ENCODE measurements at places on chromosomes 12 and 14.

GRCh38 chr12:19410629-19411185 is 28.6 kb upstream of the AEBP2 start:
- DNase-seq: no peak

DNA sequence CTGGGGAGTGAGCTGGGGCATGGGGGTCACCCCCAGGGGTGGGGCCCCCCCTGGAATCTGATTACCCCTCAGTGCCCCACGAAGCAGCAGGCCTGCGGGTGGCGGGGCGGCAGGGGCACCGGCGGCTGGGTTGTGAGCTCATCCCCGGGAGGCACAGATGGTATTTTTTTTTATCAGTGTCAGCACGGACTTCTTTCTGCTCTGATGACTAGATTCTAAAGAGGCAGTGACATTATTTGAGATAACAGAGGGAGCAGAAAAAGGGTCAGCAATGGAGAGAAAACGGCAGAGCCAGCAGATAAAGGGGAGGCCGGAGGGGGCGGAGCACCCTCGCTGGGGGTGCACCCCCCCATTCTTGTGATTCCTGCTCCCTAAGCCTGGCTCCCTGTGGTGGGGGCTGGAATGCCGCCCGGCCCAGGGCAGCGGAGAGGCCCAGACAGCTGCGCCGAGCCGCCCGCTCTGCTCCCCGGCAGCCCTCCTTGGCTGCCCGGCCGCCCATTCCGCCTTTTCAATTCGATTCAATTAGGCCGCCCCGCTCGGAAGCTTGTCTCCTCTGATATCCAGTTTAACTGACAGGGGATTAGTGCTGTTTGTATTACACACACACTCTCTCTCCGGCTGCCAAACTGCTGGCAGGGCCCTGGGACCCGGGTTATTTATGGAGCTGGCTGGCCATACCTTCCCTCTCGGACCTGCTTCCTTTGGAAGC is 32.9 kb downstream of the MVK start:
- no peak for DNase-seq

- DNase-seq: no peak
These were observed 108.8 kb downstream of the PRKCH start for GRCh38 chr14:61430066-61430757.

DNA sequence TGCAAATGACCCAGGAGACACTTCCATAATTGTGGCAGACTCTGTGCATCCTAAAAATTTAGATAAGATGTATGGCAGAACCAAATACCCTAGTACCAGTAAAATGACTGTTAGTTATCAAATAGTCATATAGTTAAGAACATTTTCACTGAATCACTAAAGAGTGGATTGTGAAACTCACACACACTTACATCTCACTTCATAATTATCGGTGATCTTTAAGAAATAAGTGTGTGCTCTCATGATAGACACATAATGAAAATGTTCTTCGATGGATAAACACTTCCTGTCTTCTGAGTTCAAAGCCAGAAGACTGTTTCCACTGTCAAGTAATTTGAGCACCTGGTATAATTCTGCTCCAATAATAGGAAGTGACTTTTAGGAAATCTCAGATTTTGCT is 19.1 kb upstream of the KLRB1 start:
- no peak for DNase-seq

GRCh38 chr14:102633906-102634595 is 41.6 kb downstream of the RCOR1 start:
- DNase-seq: no peak

GRCh38 chr14:103816991-103817390 is 30.4 kb downstream of the PPP1R13B start:
- DNase-seq: no peak

GRCh38 chr12:47944685-47945340 is 18.6 kb upstream of the TMEM106C start:
- DNase-seq: no peak

DNA sequence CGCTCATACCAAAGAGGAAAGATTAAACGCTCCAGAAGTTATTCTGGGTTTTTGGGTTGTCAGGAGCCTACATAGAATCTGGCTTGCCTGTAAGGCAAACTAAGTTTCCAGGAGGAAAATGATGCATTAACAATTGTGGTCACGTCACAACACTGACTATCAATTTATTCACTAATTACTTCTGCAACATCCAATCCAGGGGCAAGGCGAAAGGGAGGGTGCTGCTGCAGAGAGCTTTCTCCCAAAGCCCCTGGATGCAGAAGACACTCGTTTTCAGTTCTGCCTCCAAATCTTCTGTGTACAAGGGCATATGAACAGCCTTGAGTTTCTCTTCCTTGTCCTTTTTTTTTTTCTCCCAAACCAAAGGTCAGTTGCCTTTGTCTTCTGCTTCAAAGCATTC is 10.5 kb upstream of the SRRM4 start:
- no peak for DNase-seq

- no peak for DNase-seq
These were observed 11.0 kb downstream of the SLCO1A2 start for GRCh38 chr12:21323736-21324135.

- DNase-seq: no peak
These were observed 35.2 kb upstream of the PTGR2 start for GRCh38 chr14:73816393-73816816.

- no peak for DNase-seq
These were observed 139.6 kb downstream of the SLC2A13 start for GRCh38 chr12:39966256-39966655.

GRCh38 chr12:46366771-46367170 is 5.8 kb downstream of the SLC38A2 start:
- DNase-seq: no peak

- DNase-seq: no peak
These were observed 68.9 kb upstream of the BBS10 start for GRCh38 chr12:76417116-76417515.

DNA sequence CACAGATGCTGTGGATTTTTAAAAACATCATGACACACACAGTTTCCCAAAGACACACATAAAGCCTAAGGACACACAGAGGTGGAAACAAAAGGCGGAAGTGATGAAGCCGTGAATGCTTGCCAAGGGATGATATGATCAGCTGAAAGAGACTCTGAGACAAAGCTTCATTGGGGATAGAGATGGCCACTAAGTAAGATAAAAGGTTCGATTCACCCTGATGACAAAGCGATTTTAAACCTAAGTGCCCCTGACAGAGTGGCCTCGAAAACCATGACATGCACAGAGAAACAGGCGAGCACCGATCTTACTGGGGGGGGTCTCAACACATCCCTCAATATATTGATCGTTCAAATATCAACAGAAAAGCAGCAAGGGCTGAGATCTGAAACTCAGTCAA is 20.3 kb upstream of the EIF5 start:
- DNase-seq: no peak

DNA sequence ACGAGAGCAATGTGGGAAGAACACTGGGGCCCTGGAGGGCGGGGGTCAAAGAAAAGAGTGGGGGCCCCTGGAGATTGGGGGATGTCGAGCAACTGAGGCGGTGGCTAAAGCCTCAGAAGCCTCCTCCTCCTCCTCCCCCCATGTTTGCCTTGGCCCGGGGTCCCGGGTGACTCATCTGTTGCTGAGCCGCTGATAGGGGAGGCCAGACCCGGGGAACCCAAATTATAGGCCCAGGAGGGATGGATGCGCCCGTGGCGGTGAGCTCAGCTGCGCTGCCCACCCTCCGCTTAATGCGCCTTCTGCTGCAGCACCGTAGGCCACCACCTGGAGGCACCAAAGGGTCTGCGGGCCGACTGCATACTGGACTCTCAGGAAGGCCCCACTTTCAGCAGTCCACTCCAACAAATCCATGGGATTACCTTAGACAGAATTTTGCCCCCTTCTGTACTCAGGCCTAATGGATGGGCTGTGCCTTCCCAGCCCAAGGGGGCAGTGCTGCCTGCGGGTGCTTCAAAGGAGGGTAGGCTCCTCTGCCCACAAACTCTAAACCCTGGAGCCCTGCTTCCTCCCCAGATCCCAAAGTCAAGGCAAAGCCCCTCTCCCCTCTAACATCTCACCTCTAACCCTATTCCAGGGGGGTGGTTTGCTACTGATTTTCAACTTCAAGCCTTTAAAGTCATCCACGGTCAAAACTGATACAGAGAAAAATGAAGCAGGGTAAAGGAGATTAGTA is 2.6 kb upstream of the WNT10B start:
- no peak for DNase-seq

DNA sequence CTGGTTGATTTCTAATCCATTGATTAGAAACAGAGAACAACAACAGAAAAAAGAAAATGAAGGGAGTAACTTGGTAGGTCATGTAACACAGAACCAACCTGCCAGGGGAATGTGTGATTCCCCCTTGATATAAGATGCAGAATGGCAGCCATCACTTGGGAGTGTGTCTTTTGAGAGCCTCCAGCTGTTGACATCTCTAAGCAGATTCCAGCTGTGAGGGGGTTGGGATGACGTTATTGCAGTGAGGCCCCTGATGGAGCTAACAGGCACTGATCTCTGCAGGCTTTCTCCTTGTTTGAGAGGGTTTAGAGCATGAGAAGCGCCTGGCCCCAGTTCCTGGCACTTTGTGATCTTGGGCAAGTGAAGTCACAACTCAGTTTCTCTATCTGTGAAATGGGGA is 124.9 kb downstream of the PELI2 start:
- no peak for DNase-seq

DNA sequence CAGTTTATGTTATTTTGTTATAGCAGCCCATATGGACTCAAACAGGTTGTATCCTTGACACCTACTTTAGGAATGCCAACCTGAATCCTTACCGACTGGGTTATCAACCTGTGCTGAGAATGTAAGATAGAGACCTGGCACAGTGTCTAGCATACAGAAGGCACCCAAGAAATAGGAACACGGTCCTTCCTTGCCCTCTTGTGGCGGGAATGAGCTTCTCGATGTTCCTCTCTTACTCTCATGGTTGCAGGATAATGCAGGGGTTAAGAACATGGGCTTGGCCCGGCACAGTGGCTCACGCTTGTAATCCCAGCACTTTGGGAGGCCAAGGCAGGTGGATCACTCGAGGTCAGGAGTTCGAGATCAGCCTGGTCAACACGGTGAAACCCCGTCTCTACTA is 6.5 kb downstream of the C12orf43 start:
- no peak for DNase-seq

DNA sequence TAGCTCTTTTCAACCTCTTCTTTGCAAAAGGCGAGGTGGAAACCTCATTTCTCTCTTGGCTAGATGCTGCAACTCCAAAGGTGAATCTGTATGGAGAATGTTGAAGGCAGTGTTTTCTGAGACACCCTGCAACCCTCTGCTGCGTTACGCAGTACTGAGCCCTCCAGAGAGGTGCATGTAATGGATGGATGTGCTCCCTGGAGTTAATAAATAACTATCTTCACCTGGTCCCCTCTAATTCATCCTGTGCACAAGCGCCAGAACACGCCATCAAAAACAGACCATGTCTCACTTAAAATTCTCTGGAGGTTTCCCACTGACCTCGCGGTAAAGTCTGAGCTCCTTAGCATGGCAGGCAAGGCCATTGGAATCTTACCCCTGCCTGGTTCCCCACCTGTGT is 234.4 kb upstream of the PWP1 start:
- no peak for DNase-seq

DNA sequence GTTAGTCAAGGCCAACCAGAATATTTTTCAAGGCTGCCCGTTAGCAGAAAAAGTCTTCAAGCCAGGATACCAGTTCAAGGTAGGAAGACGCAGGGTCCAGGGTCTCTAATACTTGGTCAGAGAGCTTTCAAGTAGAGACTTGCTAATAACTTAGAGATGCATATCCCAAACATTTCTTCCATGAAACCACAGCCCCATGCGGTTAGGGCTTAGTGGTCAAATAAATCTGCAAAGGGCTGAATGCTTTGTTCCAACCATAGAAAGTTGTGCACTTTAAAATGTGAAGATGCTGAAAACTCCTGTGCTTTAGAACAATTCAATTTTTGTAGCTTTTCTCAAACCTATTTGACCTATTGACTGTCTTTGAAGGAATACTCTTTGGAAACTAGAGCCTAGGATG is 208.9 kb downstream of the PIK3C2G start:
- DNase-seq: no peak

DNA sequence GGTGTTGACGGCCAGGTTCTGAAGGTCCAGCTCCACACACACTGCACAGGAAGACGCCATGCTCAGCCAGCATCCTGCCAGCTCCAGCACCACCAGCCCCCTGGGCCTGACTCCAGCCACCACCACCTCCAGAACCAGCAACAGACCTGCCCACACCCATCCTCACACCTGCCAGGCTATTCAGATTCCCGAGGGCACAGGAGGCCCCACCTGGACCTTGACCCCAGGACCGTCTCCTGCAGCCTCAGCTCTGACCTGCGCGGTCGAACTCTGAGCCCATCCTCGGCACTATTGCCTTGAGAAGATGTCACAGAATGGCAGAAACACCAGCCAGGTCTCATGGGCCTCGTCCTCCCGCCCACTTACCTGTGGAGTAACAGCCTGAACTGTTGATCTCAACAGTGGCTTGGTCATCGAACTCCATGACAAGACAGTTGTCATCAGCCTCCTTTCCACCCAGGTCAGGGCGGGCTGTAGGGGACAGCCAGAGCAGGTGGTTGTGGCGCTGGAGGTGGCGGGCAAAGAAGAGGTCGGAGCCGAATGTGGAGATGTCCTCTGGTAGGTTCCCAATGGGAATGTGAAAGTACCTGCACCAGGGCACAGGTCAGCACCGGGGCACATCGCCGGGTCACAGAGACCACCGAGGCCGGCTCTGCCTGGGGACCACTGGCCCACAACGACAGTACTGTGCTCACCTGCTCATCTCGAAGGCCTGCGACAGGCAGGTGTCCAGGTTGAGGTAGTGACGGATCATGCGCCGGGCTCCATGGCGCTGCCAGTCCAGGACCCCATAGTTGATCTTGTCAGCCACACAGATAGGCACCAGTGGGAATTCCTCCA is 23.5 kb downstream of the P2RX2 start:
- no peak for DNase-seq

- peak; percentile 24 for DNase-seq
These were observed 654 bp upstream of the SUPT16H start for GRCh38 chr14:21384494-21384851.

DNA sequence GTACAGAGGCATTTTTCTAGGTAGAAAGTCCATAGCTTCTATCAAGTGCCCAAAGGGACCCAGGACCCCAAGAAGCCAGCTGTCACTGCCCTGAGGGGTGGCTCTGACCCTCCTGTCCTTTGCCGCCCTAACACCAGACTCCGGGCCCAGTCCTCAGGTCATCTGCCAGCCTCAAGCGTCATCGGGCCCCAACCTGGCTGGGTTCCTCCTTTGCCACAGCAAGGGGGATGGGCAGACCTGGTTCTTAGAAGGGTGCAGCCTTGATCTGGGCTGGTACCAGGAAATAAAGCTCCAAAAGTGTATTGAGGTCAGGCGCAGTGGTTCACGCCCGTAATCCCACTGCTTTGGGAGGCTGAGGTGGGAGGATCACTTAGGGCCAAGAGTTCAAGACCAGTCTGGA is 27.1 kb upstream of the FAM222A start:
- no peak for DNase-seq

GRCh38 chr12:14567351-14568162 is at the start of gene PLBD1:
Gene PLBD1, minus strand, starts transcription at chr12:14567883. Its CDS starts 187 bp downstream, at chr12:14567696.
- DNase-seq: no peak

GRCh38 chr14:70707138-70708038 is 65.7 kb downstream of the TTC9 start:
- no peak for DNase-seq

DNA sequence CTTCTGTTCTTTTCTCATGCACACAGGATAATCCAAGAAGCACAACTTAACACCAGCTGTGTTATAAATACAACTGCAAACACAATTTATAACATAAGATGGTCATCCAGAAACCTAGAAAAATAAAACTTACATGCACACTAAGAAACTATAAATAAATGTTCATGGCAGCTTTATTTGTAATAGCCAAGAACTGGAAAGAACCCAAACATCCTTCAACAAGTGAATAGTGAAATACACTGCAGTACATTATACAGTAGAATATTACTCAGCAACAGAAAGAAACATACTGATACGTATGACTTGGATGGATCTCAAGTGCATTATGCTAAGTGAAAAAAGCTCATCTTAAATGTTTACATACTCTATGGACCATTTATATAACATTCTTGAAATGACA is 132.7 kb downstream of the SPTSSA start:
- DNase-seq: no peak
